Stimulated activated CD8-positive, alpha-beta memory T cell treated with anti-CD3 and anti-CD28 coated beads, Interleukin-7, amount 100 ng/mL, for 24 hours (primary cell): ENCODE measurements at places on chromosomes 6 and 20.

DNA sequence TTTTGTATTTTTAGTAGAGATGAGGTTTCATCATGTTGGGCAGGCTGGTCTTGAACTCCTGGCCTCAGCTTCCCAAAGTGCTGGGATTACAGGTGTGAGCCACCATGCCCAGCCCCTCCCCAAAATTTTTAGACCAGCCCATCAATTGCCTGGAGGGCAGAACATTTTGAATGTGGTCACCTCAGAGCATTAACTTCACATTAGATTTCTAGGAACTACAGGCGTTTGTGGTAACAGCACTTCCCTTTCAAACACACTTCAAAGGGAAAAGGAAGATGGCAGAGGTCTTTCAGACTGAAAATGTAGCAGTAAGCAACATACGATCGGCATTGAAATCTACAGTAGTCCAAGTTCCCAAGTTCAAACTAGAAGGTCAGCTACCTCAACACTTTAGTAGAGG, 12.3 kb upstream of the SLA2 start:
- DNase-seq, result no peak

GRCh38 chr6:139965393-139965792, 590.9 kb upstream of the CITED2 start:
- no peak for DNase-seq

DNA sequence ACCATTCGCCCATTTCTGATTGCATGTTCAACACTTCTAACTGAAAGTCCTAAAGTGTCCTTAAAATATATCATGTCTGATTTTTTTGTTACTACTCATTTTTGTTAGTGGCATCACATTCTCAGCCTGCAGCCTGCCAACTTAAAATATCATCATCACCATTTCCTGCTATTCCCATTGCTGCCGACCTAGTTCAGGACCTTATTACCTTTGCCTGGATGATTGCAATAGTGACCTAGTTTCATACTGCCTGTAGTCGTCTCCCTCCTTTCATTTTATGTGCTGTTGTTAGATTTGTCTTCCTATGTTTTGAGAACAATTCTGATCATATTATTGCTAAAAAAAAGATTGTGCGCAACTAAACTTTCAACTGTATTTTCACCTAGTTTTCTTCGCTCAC, 6.2 kb downstream of the RWDD1 start:
- DNase-seq, result no peak

DNA sequence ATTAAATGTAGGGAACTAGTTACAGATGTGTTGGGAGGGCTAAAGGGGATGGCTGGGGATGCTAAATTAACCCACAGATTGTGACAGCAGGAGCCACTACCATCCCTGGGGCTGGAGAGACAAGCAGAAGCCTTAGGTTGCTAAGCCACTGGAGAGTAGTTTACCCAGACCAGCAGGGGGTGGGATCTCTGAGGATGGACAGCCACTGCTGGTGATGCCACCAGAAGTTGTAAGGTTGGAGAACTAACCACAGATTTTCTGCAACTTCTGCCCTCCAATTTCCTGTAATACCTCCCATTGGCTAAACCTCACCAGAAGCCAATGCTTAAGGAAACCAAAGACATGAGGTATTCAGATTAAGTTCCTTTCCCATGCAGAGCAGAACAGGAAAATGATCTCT, 139.6 kb upstream of the NOX3 start:
- DNase-seq, result no peak

GRCh38 chr20:14707865-14708596, 370.6 kb upstream of the FLRT3 start:
- DNase-seq, result no peak

DNA sequence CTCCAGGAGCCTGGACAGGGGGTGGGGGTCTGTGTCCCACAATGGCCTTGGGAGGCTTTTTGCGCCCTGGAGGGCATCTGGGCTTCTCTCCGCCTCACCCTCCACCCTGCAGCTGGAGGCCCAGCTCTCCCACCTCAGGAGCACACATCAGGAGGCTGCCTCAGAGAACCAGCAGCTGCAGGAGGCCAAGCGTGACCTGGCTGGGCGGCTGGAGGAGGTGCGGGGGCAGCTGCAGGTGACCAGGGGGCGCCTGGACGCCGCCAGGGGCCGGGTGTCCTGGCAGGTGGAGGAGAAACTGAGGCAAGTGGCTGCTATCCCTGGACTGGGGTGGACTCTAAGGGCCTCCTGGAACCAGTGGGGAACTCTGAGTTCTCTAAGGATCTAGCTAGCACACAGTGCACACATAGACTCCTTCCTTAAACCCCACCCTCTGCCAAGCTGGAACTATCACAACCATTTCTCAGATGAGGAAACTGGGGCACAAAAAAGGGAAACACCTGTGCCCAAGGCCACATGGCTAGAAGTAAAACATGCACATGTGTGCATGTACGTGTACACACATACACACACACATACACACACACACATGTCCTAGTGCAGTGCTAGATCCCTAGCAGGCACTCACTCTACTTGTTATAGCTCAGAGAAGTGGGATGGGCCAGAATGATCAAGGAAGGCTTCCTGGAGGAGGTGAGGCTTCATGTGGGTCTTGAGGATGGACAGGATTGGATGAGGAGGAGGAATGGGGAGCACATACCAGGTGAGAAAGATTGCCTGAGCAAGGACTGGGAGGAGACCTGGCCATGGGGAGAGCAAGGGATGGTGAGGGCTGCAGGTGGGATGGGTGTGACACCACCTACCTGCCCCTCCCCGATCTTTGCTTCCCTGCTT, 22.9 kb downstream of the RAB44 start:
- DNase-seq, result no peak

DNA sequence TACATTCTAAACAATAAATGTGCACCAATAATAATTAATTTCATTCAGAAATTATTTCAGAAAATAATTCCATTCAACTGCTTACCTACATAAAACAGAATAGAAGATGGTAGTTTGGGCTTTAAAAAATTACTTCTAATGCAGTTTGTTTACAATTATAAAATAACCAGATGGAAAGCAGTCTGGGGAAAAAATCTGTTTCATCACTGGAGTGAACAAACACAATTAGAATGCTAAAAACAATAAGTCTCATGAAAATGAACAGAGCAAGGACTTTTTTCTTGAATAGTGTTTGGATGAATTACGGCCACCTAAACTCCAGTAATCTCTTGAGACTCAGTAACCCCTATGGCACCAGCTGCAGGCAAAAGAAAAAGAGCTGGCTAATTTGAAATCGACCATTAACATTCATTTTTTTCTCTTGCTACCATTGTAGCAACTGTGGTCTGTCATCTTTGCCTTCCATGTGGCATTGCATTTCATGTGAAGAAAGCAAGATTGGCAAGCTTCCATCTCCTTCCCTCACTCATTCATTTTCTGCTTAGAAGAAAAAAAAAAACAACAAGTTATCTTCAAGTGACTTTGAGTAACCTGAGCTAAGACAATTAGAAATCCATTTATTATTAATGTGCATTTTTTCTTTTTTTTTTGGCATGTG, 88.4 kb upstream of the CEP85L start:
- no peak for DNase-seq

- DNase-seq, result no peak
These were observed 63.9 kb downstream of the MAP7 start for GRCh38 chr6:136486357-136486756.

- no peak for DNase-seq
These were observed 41.5 kb downstream of the YTHDF1 start for GRCh38 chr20:63174309-63175037.

DNA sequence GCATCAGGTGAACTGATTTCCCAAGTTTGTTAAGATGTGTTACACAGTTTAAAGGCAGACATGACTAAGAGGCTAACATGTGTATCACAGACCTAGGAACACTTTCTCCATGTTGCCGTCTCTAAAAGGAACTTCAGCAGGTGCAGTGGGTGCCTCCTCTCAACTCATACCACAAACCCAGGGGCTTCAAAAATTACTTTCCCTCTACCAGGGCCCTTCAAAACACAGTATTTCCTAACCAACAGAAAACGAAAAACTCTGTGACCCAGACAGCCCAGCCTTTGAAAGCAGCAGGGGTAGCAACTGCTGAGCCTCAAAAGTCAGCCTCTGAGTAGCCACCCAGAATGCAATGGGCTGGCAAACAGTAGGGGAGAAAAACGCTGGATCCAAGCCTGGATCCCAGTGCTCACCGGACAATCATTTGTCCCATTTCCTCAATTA, 28.5 kb downstream of the B4GALT5 start:
- DNase-seq, result no peak

DNA sequence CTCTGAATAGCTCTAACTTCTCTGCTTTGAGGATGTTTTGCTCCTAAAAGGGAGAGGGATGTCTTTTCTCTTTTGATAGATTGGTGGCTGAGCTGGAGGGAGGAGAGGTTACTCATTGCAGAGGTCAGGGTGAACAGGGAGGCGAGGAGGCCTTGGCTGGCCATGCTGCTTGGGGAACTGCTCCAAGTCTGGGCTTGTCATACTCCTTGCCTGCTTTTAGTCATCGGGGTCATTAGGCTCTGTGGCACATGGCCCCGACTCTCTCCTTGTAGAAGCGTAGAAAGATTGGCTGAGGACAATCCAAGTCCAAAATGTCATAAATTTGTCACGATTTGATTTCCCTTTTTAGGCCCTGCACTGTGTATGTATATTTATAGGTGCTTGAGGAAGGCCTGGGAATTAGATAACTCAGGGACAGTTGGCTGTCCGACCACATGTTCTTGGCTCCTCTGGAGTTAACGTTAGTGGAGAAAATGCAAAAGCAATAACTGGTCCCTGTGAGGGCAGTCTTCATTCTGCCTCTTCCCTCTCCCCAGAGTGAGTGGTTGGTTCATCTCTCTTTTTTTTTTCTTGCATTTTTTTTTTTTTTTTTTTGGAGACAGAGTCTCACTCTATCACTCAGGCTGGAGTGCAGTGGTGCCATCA, 160.1 kb downstream of the SCP2D1 start:
- DNase-seq, result no peak

- DNase-seq, result no peak
These were observed 90.9 kb downstream of the BMP7 start for GRCh38 chr20:57175397-57176010.

DNA sequence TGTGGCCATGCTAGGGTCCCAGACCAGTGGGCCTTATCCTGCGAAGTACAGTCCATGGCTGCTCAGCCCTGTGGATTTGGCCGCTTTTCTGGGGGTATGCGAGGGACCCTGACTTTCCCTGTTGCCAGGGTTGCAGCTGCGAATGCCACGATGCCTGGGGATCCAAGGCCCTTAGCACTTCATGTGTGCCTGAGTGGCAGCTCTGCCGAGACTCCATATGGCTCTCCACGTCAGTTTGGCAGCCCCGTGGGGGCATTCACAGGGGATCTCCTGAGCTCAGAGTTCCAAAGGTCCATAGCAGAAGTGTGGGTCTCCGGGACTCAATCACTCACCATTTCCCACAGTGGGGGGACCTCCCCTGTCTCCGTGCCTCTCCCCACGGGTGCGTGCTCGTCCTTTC, 319.5 kb downstream of the DOK5 start:
- no peak for DNase-seq

- no peak for DNase-seq
These were observed 65.0 kb upstream of the EEF1A1 start for GRCh38 chr6:73585566-73586415.

DNA sequence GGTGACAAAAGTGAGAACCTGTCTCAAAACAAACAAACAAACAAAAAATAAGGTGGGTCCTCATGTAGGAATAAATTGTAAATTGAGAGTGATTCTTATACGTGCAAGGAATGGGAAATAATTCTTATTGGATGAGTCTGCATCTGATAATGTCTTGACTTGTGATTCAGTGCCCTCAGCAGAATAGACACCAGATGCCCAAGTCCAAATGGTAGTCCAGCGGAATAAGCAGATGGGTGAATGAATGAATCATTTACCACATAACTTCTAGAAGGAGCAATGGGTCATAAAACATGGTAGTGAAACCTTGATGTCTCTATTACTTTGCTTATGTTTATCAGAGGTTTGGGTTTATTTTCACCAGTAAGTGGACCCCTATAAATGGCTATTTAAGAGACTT, 747.7 kb downstream of the PHF3 start:
- DNase-seq, result no peak

DNA sequence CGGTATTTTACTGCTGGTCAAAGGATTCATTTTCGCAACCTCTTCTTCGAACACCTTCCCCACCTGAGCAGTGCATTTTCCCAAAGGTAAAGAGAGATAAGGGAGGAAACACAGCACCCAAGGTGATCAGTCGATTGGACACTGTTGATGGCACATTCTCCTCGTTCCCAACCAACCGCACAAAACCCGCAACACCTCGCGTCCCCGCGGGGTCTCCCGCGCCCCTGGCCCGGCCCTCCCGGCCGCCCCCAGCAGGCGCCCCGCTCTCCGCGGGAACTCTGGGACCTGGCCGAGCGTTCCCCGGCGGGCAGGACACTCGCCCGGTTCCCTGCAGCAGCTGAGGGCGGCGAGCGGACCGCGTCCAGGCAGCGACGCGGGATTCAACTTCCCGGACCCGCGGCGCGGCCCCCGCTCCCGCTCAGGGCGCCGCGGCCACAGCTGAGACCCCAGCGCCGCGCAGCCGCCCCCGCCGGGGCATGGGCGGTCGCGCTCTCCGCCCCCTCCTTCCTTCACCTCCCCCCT, 506 bp downstream of the RGS17 start:
- DNase-seq, result no peak

DNA sequence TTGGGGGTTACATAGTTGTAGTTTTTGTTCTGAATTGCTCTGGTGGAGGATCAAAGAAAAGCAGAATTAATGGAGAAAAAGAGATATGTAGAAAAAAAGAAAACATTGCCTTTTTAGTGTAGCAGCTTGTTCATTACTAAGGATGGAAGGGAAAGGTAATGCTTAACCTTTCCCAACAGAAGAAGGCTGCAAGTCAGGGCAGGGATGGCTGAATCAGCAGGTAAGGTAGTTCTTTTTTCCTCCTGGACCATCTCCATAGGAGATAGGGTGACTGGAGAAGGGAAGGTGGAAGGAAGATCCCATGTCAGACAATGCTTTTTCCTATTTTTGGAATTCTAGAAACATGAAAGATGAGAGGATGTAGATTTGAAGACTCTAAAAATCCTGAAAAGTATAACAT, 79.4 kb upstream of the SUPT3H start:
- no peak for DNase-seq
